ENCODE measurements at places on chromosomes 6 and 20.

GRCh38 chr20:55103188-55103587, 627.8 kb downstream of the DOK5 start:
- no peaks in the 10 kb centered on the region for H3K27me3 ChIP-seq
- no peak overlapping the region for H3K27ac ChIP-seq
- no peak for DNase-seq

DNA sequence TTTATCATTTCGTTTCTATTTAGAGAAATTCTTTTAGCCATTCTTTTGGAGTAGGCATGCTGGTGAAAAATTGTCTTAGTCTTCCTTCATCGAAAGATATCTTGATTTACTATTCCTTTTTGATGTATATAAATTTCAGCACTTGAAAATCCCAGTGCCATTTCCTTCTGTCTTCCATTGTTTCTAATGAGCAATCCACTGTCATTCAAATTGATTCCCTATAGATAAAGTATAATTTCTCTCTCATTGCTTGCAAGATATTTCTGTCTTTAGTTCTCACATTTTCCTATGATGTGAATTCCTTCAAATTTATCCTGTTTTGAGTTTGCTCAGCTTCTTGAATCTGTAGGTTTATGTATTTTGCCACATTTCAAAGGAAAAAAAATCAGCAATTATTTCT, 251.1 kb upstream of the CHD6 start:
- no peak overlapping the region for H3K4me3 ChIP-seq
- no peaks in the 10 kb centered on the region for H3K36me3 ChIP-seq
- no peak for DNase-seq
- H3K27me3 ChIP-seq, result no peaks in the 10 kb centered on the region
- H3K4me1 ChIP-seq, result no peaks in the 10 kb centered on the region
- H3K27ac ChIP-seq, result no peak overlapping the region

- H3K27ac ChIP-seq, result no peak overlapping the region
- no peaks in the 10 kb centered on the region for H3K36me3 ChIP-seq
- DNase-seq, result peak; percentile 17
- no peaks in the 10 kb centered on the region for H3K4me1 ChIP-seq
- no peaks in the 10 kb centered on the region for H3K27me3 ChIP-seq
Measured at GRCh38 chr6:38973178-38974057, 75.2 kb upstream of the GLP1R start.

- no peaks in the 10 kb centered on the region for H3K27me3 ChIP-seq
- H3K27ac ChIP-seq, result no peak overlapping the region
- no peaks in the 10 kb centered on the region for H3K4me1 ChIP-seq
- no peak for DNase-seq
- no peaks in the 10 kb centered on the region for H3K36me3 ChIP-seq
- no peak overlapping the region for H3K4me3 ChIP-seq
Measured at GRCh38 chr6:2450546-2450945, 205.1 kb upstream of the GMDS start.

DNA sequence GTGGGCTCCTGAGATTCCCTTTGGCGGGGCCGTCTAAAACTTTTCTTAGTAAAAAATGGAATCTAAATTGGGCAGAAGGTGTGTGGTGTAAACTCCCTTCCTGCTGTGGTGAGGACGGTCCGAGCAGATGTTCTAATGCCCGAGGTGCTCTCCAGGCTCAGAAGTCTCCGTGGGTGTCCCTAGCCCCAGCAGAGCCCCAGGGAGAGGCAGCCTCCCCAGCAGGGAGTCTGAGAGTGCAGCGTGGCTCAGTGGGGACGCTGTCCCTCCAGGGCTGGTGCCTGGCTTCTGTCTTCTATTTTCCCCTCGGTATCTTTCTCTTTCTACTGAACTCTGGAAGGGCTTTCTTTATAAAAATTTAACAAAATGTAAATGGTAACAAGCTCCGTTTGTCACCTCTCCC, 208.2 kb downstream of the SMOC2 start:
- H3K27me3 ChIP-seq, result no peaks in the 10 kb centered on the region
- no peaks in the 10 kb centered on the region for H3K36me3 ChIP-seq
- no peak overlapping the region for H3K4me3 ChIP-seq
- no peak overlapping the region for H3K27ac ChIP-seq
- DNase-seq, result no peak

DNA sequence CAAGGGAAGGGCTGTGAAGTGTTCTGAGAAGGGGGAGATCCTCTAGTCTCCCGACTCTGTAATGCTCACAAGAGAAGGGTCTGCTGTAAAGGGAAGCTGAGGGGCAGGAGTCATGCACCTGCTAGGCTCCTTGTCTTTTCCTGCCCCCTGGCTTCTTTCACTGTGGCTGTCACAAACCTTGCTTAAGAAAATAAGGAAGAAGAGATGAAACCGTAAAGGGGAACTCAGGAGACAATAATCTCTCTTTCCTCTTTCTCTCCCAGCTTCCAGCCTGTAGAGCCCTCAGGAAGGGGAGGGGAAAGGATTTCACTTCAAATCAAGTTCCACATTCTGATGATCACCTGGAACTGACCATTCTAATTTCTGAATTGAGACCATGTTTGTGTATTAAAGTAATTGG, 26.3 kb downstream of the SLC13A3 start:
- no peak for DNase-seq
- H3K27ac ChIP-seq, result no peak overlapping the region
- no peaks in the 10 kb centered on the region for H3K27me3 ChIP-seq

DNA sequence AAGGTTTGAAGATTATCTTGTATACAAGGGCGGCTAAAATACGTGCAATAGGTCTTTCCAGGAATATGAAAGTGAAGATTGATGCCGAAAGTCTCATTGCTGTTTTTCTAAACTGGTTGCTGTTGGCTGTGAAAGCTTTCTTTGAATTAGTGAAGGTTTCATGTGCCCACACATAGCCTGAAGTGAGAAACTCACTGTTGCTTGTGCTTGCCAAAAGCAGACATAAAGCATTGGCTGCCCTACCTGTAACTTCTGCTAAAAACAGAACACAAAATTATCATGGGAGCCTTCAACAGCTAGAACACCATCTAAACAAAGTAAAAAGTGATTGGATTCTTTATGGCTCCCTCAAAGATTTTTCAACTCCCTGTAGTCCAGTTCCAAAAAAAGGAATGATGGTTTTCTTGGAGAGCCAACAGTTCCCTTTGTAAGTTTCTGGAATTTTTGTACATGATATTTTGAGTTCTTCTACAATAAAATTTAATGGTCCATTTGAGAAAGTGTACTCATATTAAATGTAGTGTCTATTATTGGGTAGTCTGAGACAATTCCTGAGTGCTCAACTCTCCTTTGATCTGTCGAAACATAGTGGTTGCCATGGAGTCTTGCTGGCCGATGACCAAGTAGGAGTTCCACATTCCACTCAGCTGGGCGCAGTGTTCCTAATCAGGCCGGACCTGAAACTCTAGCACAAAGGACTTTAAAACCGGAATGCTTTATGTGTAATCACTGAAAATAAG, 68.5 kb downstream of the PLEKHG1 start:
- H3K4me3 ChIP-seq, result no peak overlapping the region
- no peaks in the 10 kb centered on the region for H3K36me3 ChIP-seq
- H3K27me3 ChIP-seq, result no peaks in the 10 kb centered on the region
- no peak overlapping the region for H3K27ac ChIP-seq

- no peaks in the 10 kb centered on the region for H3K27me3 ChIP-seq
- no peaks in the 10 kb centered on the region for H3K36me3 ChIP-seq
Measured at GRCh38 chr6:162306616-162307015, 420.9 kb downstream of the PRKN start.

DNA sequence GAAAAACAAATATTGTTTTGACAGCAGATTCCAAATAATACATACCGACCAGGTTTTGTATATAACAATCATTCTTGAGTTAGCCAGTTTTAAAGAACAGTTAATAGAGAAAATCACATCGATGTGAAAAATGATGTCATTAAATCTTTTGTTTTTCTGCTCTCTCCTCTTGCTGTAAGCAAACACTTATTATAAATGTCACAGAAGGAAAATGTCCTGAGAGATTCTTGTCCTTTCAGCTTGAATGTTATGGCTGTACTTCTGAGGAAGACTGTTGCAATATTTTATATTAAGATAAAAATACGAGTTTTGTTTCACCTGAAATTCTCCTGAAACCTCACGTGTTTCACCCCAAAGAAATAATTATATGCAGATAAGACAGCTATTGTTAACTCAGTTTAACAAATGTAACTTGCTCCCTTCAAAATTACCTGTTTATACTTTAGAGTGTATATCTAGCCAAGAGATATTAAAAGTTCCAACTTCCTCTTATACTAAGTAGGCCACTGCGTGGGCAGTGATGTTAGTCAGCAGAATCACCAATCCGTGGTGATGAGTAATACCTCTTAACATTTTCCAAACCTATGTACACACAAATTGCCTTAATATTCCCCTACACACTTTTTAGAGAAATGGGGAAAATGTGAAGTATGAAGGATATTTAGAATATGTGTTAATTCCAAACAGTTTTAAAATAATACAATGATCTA, 1111.4 kb upstream of the CITED2 start:
- DNase-seq, result peak; percentile 85
- H3K27me3 ChIP-seq, result no peaks in the 10 kb centered on the region
- H3K36me3 ChIP-seq, result no peaks in the 10 kb centered on the region
- H3K4me1 ChIP-seq, result peaks cover 2% of the 10 kb centered on the region
- no peak overlapping the region for H3K27ac ChIP-seq
- H3K4me3 ChIP-seq, result no peak overlapping the region

DNA sequence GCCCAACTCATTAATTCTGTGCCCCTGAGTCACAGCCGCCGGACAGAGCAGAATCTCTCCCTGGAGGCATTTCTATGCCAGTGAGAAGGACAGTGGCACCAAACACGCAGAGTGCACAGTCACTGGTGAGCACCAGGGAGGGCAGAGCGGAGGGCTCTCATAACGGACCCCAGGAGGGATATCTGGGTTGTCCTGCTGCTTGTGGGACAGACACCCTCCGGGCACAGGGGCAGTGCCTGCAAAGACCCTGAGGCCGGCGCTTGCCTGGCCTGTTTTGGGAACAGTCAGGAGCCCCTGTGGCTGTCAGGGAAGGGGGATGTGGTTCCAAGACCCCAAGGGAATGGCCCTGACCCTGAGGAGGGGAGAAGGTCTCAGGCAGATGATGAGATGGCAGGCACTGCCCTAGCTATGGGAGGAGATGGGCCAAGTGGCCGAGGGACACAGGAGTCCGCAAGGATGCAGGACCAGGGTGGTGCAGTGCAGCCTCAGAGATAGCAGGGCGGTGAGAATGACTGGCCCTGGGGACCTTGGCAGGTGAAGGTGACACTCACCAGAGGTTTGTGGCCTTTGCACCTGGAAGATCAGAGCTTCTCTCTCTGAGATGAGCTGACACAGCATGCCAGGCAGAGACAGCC, 270.8 kb downstream of the SMOC2 start:
- H3K4me1 ChIP-seq, result no peaks in the 10 kb centered on the region
- H3K27ac ChIP-seq, result no peak overlapping the region
- H3K27me3 ChIP-seq, result no peaks in the 10 kb centered on the region
- no peaks in the 10 kb centered on the region for H3K36me3 ChIP-seq

DNA sequence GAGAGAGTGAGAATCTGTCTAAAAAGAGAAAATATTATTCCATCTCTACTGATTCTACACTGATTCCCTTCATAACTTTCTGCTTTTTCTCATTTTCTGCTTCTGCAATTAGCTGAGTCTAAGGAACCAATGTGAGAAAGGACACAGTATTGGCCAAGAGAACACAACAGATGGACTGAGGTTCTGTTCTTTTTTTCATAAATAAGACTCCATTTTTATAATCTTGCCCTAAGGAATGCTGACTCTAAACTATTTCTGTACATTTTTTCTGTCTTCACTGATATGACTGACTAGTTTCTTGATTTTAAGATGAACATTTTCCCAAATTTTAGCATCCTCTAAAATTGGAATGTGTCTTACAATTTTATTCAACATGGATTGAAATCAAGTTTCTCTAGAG, 87.0 kb upstream of the IYD start:
- H3K4me3 ChIP-seq, result no peak overlapping the region
- H3K36me3 ChIP-seq, result no peaks in the 10 kb centered on the region
- DNase-seq, result no peak
- no peaks in the 10 kb centered on the region for H3K4me1 ChIP-seq

GRCh38 chr6:15081447-15081846, 164.4 kb upstream of the JARID2 start:
- DNase-seq, result no peak
- H3K36me3 ChIP-seq, result no peaks in the 10 kb centered on the region
- peaks cover 16% of the 10 kb centered on the region for H3K4me1 ChIP-seq
- H3K4me3 ChIP-seq, result no peak overlapping the region

DNA sequence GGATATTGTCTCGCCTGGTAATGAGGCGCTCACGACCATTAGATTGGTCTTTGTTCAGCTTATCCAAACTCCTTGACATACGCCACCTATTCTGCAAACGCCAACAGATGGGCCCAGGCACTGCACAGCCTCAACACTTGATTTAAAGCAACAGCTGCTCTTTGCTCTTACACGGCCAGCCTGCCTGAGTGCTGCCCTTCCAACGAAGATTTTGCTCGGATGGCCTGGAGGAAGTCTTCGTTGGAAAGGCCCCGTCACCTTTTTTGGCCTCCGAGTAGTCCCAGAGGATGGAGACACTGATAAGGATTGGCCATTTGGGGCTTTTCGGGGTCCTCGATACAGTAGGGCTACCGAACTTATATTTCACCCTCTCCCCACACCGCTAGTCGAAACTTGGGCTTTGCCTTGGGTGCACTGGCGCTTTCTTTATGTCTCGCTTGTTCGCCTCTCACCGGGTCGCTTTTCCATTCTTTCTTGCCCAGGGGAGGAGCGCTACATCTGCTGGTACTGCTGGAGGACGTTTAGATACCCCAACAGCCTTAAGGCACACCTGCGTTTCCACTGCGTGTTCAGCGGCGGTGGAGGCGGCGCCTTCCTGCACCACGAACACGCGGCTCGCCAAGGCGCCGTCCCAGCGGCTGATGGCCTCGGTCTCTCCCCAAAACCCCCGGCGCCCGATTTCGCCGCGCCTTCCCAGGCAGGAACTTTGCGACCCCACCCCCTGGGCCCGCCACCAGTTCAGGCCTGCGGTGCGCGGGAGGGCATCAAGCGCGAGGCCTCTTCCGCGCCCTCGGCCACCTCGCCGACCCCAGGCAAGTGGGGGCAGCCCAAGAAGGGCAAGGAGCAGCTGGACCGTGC, 6.1 kb downstream of the PRDM13 start:
- no peak for DNase-seq
- H3K27ac ChIP-seq, result no peak overlapping the region
- no peaks in the 10 kb centered on the region for H3K36me3 ChIP-seq
- H3K4me3 ChIP-seq, result peak overlapping the region; percentile 50
- H3K4me1 ChIP-seq, result peaks cover 18% of the 10 kb centered on the region

- peaks cover 7% of the 10 kb centered on the region for H3K4me1 ChIP-seq
- no peaks in the 10 kb centered on the region for H3K27me3 ChIP-seq
- H3K27ac ChIP-seq, result peak overlapping the region; percentile 91
- no peak for DNase-seq
Measured at GRCh38 chr20:35091816-35092523, 637 bp downstream of the TRPC4AP start.

- H3K27ac ChIP-seq, result no peak overlapping the region
- H3K4me3 ChIP-seq, result no peak overlapping the region
- no peaks in the 10 kb centered on the region for H3K4me1 ChIP-seq
- no peaks in the 10 kb centered on the region for H3K36me3 ChIP-seq
Measured at GRCh38 chr6:333379-334002, 41.2 kb downstream of the DUSP22 start.

Measured in trophoblast cell (in vitro differentiated cells and primary cell).